Stimulated activated CD4-positive, alpha-beta T cell treated with anti-CD3 and anti-CD28 coated beads, TNF-alpha, amount 100 ng/mL, for 4 hours (primary cell): ENCODE measurements at places on chromosomes 12 and 14.

DNA sequence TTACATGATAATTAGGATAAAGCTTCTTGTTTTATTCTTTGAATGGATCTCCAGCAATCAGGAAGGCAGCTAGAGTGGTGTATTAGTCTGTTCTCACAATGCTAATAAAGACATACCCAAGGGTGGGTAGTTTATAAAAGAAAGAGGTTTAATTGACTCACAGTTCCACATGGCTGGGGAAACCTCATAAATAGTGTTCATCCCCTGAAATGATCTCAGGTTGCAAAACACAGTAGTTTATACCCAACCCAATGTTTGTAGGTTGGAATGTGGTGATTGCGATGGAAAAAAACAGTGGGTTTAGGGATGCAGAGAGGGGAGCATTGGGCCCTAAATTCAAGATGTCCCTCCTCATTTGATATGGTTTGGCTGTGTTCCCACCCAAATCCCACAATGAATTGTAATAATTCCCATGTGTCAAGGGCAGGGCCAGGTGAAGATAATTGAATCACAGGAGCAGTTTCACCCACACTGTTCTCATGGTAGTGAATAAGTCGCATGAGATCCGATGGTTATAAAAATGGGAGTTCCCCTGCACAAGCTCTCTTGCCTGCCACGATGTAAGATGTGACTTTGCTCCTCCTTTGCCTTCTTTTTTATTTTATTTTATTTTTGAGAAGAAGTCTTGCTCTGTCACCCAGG lies 11.5 kb downstream of the MUCL1 start:
- DNase-seq, result no peak

DNA sequence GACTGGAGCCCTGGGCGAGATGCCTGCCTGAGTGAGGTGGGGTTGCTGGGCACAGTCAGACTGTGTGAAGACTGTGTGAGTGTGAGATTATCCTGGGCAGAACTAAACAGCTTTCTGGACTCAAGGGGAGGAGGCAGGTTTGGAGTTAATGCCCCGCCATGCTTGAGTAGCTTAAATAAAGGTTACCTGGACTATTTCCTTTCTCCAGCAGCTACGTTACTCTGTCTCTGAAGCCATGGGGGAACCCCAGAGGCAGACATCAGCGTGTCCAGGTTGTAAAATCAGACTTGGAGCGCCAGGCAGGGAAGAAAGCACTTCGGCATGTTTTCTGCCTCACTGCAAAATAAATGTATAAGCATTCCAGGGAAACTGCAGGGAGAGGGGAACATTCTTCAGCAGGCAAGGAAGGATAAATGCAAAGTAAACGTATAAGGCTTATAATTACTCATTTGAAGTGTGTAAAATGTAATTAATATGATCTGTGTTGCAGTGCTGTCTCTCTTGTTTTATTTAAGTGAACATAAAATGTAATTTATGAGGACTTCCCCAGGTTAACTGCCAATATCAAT lies 129.7 kb downstream of the CHST11 start:
- DNase-seq, result no peak

DNA sequence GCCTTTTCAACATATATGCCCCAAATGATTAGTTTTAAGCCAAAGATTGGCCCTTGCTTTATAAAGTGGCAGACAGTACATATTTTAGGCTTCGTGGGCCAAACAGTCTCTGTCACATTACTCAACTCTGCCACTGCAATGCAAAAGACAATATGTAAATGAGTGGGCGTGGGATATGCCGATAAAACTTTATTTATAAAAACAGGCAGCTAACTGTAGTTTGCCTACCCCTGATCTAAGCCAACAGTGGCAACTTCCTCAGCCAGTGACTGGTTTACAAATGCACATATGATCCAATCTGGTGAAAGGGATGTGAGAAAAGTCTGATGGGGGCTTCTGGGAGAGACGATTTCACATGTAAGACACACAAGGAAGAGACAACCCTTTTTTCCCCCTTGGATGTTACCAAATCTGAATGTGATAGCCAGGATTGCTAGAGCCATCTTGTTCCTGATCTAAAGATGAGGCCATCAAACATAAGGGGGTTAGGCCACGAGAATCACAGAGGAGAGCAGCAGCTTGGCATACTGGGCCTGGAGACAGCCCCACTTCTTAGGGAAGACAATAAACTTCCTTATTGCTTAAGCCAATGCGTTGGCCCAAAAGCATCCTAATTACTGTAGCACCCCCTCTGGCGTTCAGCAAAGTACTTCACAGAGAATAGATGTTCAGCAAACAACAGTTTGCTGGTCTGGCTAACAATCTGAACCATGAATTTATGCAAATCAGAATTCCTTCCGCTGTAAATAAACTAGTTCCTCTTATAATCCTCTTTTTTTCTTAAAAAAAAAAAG lies 75.2 kb upstream of the TMCC3 start:
- no peak for DNase-seq

- DNase-seq, result peak; percentile 16
These were observed 32.6 kb upstream of the HIF1A start for GRCh38 chr14:61662437-61663311.

DNA sequence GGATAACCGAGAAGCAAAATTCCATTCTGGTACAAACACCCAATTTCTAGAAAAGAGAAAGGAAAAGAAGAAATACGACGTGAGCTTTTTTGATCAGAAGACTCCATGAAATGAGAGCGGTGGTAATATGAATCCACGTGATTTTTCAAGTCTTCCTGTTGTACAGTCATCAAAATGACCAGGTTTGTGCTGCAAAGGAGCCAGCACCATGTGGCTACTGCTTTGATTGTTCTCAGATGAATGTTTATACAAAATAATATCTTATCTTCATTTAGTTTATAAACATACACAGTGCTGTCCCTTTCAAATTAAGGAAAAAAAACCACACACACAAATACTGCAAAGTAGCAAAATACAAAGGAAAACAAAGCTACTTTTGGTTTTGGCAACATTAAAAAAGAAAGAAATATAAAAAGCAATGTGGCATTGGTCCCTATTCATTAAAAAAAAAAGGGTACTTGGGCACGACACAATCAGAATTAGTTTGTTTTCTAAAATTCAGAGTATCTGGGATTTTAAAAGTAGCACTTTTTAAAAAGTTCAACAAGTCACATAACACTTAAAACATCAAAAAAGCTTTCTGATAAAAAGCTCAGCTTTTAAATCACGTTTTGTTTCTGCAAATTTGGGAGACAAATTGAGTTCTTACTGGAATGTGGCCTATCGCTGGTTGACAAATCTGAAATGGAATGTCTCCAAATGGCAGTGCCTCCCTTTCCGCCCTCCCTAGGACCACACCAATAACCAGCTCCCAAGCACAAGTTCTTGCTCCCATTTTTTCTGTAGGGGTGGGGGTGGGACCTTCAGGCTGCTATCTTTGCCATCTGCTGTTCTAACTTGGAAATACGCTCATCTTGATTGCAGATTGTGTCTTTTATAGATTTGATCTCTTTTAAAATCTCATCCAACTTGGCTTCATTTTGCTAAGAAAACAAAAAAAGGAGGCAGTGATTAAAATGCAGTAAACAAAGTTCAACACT lies 13.2 kb upstream of the SELPLG start:
- DNase-seq, result no peak

- no peak for DNase-seq
These were observed 34.8 kb downstream of the CRACR2A start for GRCh38 chr12:3718100-3718499.
